ENCODE measurements at places on chromosomes 12 and 14.

DNA sequence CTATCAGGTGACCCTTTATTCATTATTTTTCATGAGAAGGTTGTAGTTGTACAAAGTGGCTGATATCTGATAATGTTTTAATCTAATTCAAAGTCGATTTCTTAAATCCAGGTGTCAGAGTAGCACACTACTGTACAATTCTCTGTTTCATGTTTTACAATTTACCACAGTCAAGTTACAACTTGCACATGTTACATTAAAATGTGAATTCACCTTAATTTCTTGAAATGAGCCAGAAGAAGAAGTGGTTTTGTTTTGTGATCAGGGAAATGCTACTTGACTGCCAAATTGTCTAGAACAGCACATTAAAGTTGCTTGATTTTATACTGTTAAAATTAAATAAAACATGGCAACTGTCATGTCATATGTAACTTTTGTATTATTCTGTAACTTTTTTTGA is 23.2 kb downstream of the LRRK2 start:
- peak; percentile 9 for DNase-seq

DNA sequence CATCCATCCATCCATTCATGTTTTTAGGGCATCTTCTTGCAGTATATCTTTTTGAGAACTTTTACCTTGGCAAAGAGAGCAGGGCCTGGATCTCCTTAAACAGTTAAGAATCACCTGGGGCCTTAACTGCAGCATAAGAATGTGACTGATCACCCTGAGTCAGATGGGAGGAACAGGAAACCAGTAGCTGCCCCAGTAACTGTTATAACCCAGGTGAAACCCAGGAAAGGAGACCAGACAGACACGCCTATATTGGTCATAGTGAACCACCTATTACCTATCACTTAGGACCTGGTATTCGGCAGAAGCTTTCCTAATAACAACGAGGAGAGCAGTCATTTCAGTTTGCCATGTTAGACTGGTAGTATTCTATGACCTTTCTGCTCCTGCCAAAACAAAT is 43.4 kb upstream of the NR2C1 start:
- DNase-seq, result peak; percentile 97

DNA sequence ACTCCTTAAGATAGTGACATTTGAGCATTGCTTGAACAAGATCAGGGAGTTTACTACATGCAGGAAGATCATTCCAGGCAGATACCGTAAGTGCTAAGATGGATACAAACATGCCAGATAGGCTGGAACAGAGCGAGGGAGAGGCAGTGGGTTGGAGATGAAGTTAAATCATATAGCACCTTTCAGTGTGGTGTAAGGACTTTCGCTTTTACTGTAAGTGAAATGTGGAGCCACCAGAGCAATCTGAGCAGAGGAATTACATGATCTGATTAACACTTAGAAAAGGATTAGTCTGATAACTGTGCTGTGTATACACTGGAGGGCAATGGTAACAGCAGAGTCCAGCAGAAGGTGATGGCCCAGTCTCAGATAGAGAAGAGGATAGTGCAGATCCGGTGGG is 163.0 kb upstream of the SSTR1 start:
- no peak for DNase-seq

GRCh38 chr12:19397534-19397933 is 41.8 kb upstream of the AEBP2 start:
- peak; percentile 92 for DNase-seq

GRCh38 chr14:70170976-70171375 is 17.8 kb downstream of the SLC8A3 start:
- DNase-seq, result no peak

DNA sequence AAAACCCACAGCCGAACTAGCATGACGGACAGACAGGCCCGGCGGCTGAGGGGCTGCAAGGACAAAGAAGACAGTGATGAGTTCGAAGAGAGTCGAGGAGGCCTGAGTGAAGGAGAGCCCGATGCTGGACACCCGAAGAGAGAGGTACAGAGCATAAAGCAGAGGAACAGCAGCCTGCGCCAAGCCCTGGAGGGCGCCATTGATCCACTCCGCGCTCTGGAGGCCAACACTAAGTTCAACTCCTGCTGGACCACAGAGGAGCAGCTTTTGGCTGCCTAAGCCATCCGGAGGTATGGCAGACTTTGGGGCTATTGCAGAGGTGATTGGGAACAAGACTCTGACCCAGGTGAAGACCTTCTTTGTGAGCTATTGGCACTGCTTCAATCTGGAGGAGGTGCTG is 7.8 kb upstream of the PLXNC1 start:
- no peak for DNase-seq

DNA sequence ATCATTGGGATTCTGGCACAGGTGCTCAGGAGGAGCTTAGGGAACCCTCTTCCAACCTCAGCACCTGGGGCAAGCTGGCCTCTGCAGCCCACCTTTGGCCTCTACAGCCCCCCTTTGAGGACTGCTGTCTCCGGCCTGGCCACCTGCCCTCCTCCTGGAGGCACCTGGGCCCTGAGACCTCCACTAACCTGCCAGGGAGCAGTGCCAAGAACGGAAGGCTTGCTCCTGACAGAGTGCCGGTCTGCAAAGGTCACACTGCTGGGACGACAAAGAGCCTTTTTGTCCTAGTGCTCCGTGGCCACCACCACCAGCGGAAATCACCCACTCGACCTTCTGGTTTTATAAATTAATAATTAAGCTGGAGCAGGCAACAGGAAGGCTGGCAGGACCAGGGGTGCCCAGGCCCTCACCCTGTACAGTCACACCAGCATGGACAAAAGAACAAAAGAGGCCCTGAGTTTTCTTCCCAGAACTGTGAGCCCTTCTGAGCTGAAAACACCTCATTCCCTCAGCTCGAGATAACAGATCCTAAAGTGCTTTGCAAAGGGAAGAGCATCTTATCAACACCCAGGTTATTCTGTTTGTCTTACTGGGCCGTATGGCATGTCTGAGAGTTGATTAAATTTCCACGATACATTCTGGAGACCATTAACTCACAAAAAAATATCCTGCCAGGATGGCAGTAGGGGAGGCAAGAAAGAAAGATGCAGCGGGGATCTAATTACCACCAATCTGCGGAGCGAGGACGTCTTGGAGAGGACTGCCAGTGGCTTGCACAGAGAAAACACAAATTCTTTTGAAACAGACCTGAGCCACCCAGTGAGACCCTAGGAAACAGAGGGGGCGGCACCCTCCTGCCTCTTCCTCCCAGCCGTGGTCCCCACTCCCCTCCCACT is 8.2 kb downstream of the TESC start:
- DNase-seq, result no peak

DNA sequence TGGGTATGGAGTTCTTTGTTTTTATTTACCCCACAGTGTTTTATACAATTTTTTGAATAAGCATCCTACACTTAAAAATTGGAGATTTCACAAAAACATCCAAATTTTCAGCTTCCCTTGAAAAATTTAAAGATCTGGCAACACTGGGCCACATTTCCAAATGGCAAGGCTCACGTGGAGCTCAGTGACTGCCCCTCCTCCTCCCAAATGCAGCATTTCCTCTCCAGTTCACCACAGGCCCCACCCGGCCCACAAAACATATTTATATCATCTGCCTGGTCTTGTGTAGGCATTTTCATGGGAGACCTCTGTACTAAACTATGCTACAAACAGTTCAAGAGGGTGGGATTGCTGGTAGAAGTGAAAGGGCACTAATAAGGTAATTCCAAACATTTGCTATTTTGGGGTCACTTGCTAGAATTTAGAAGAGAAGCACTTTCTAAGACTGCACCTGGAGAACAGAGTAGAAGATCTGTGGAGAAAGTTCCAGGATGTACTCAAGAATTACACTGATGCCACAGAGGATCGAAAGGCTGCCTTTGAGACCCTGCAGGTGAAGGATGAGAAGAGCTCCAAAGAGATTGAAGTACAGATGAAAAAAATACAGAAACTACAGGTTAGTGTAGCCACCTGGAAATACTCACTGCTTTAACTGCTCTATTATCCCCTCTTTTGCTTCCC is 7.3 kb downstream of the FKBP11 start:
- DNase-seq, result no peak

- DNase-seq, result no peak
These were observed 43.4 kb downstream of the SMIM41 start for GRCh38 chr12:52122904-52123303.

DNA sequence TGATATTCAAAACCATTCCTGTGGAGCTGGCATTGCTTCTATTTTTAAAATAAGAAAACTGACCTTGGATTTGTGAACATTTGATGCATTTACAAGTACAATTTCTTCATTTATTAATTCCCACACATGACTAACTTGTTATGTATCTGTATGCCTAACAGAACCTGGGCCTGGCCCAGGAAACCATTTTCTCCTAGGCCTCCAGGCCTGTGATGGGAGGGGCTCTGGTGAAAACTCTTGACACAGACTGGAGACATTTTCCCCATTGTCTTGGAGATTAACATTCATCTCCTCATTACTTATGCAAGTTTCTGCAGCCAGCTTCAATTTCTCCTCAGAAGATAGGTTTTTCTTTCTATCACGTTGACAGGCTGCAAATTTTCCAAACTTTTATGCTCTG is 42.0 kb downstream of the GLIPR1L2 start:
- no peak for DNase-seq

DNA sequence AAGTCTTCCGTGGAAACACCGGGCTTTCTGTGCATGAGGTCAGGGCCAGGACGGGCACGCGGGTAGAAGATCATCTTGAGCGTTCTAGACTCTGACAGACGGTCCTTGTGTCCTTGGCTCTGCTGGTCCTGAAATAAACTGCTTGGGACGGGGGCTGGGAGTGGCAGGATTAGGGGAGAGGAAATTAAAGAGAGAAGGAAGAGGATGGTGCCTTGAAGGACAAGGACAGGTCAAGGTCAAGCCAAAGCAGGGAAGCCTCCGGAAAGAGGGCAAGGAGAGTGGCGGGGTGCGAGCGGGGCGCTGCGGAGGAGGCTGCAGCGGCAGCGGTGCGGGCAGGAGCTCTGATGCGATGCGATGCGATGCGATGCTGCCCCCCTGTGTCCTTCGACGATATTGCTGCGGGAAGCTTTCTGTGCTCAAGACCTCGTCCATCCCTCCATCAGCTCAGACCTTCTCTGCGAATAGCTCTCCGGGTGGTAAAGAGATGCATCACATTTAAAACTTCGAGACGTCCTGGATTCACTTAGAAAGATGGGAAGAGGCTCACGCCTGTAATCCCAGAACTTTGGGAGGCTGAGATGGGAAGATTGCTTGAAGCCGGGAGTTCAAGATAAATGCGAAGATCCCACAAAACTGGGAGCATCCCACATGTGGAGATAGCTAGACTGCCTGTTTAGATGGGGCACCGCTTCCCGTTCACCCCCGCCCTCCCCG is 110.1 kb upstream of the TMEM132D start:
- peak; percentile 28 for DNase-seq

- DNase-seq, result no peak
These were observed 1253.9 kb downstream of the SLC16A7 start for GRCh38 chr12:60849723-60850122.

- no peak for DNase-seq
These were observed 46.5 kb downstream of the CAND1 start for GRCh38 chr12:67315661-67316060.

DNA sequence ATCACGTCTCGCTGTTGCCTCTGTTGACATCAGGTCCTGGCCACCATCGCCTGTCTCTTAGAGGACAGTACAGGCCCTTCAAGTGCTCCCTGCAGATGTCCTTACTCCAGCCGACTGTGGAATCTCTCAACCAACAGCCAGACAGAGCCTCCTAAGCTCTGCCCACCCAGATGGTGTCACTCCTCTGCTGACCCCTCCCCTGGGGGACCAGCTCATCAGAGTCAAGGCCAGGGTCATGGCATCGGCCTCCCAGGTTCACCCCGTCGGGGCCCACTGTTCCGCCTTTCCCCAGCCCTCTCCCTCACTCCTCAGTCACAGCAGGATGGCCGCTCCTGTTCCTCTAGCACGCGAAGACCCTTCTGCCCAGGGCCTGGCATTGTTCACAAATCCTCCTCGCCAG is 157.3 kb upstream of the TMEM132C start:
- DNase-seq, result no peak

GRCh38 chr12:62899568-62900390 is 35.2 kb downstream of the PPM1H start:
- no peak for DNase-seq

DNA sequence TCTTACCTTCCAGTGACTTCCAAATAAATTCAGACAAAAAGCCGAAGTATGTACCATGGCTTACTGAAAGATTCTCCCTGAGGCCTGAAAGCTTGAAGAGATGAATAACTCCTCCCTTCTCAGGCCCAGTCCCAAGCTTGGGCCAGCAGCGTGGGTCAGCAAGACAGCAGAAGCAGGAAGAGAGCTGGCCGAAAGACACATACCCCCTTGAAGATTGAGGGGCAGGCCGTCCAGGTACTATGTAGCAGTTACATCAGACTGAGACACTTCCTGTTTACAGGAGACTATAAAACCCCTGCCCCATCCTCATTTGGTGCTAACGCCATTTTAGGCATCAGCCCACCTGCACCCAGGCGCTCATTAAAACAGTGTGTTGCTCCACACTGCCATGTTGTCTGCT is 15.0 kb downstream of the NDUFA12 start:
- DNase-seq, result no peak

- no peak for DNase-seq
These were observed 224 bp upstream of the DTX1 start for GRCh38 chr12:113056381-113056630.

DNA sequence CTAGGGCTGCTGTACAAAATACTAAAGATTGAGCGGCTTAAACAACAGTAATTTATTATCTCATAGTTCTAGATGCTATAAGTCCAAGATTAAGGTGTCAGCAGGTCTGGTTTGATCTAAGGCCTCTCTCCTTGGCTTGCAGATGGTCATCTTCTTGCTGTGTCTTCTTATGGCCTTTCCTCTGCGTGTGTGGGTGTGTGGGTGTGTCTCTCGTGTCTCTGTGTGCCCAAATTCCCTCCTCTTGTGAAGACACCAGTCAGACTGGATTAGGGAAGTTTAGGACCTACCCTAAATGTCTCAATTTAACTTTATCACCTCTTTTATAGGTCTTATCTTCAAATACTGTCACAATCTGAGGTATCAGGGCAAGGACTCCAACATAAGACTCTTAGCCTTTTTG is 28.3 kb downstream of the DDHD1 start:
- DNase-seq, result no peak

GRCh38 chr14:65045709-65046108 is 56.6 kb downstream of the MAX start:
- no peak for DNase-seq

- DNase-seq, result peak; percentile 23
These were observed 20.0 kb upstream of the CLEC2D start for GRCh38 chr12:9649532-9649940.

- no peak for DNase-seq
These were observed 271.4 kb downstream of the DUSP6 start for GRCh38 chr12:89080793-89081465.

DNA sequence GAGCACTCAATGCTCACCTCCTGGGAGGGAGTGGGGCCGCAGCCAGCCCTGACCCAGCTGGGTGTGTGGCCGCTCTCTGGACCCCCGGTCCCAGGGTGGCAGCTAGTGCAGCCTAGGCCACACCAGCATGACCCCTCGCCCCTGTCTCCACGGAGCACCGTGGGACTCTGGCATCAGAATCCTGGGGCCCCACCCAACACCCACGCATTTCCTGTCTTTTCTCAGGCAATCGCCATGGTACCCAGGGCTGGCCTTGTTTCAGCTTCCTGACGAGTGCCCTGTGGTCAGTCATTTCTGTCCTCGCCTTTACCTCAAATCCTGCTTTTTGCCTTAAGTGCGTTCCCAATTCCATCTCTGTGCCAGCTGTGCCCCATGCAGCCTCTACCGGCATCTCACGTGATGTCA is 15.9 kb downstream of the PACS2 start:
- no peak for DNase-seq

GRCh38 chr12:52710730-52711129 is 7.4 kb upstream of the KRT77 start:
- DNase-seq, result no peak

GRCh38 chr14:68730811-68731425 is 61.9 kb downstream of the ZFP36L1 start:
- no peak for DNase-seq

- no peak for DNase-seq
These were observed 39.5 kb downstream of the FOXN3 start for GRCh38 chr14:89377544-89377943.

All from foreskin keratinocyte (primary cell).